ENCODE measurements at places on chromosomes 13 and 19.

- DNase-seq = no peak
Observed at GRCh38 chr19:54674021-54674617, 11.3 kb downstream of the LILRB4 start.

DNA sequence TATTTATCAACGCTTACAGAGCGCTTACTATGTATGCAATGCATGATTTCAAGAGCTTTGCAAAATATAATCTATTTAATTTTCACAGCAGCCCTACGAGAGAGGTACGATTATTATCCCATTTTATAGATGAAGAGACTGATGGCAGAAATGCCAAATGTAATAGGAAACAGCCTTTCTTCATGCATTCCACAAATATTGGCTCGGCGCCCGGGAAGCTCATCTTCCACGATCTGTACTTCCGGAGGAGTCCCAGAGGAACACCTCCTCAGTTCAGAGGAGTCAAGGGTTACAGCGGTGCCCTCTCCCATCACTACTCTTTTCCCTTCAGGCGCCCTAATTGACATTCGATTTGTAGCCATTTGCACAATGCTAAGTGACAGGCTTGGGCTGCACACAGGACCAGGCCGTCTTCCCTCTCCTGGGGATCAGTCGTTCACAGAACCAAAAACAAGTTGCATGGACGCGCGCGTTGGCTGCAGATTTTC lies 1.1 kb upstream of the ARHGAP35 start:
- no peak for DNase-seq

GRCh38 chr13:24985107-24985506 lies 110.8 kb upstream of the PABPC3 start:
- no peak for DNase-seq

DNA sequence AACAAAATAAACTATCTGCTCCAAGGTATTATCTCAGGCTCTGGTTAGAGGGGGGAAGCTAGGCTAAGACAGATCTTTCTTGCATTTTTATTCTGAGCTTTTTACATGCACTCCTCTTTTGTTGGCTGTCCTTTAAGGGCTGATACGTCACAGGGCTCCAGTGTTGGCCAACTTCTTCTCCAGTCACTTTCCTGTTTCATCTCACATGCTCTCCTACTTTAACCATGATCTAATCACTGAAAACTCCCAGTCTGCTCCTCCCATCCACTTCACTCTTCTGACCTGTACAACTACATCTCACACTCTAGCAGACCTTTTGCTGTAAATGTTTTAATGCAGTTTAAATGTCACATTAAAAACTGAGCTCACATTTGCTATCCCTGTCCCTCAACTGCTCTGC lies 510.0 kb upstream of the KLF12 start:
- DNase-seq = no peak

GRCh38 chr13:56247692-56248091 lies 893.0 kb upstream of the PRR20A start:
- no peak for DNase-seq

DNA sequence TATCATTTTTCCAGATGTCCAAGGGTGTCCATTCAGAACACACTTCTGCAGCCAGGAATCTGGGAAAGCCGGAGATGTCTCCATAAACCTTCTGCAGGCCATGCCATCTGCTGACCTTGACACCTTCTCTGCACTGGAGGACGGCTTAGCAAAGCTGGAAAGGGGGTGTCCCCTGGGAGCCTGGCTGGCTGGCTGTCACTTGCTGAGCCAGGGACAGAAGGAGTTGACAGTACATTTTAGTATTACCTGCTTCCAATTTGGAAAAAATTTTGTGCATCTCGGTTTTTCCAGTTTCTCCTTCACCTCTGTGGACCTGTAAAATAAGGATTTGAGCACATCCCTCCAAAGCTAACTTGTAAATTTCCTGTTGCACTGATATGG lies 8.1 kb upstream of the CHST8 start:
- DNase-seq = no peak

DNA sequence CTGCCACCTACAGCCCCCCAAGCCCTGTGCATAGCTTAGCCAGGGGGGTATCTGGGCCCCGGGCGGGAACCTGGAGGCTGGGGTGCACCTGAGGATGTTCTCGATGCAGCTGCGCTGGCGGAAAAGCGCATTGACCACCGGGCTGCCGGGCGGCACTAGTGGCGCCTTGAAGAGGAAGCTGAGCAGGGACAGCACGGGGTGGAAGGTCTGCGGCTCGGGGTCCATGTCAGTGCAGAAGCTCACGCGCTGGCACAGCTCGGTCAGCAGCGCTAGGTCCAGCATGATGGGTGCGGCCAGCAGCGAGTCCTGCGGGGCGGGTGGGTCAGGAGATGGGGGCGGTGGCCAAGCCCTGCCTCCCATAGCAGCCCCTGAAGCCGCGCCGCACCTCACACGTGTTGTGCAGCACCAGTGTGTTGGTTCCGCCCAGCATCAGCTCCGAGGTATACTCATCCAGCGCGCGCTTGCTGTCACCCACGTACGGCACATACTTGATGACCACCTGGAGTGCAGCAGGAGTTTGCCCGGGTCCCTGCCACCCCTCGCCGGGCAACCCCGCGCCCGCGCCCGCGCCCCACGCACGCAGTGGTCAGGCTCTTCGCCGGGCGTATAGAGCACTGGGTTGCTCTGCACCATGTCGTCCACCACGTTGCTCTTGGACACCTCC lies 2.6 kb downstream of the ISYNA1 start:
- no peak for DNase-seq

- no peak for DNase-seq
Observed at GRCh38 chr13:49125964-49126524, 94.1 kb upstream of the MLNR start.

- no peak for DNase-seq
Observed at GRCh38 chr13:46861959-46862358, 34.9 kb downstream of the HTR2A start.

GRCh38 chr19:29259867-29260281 lies 46.9 kb upstream of the UQCRFS1 start:
- DNase-seq = no peak

DNA sequence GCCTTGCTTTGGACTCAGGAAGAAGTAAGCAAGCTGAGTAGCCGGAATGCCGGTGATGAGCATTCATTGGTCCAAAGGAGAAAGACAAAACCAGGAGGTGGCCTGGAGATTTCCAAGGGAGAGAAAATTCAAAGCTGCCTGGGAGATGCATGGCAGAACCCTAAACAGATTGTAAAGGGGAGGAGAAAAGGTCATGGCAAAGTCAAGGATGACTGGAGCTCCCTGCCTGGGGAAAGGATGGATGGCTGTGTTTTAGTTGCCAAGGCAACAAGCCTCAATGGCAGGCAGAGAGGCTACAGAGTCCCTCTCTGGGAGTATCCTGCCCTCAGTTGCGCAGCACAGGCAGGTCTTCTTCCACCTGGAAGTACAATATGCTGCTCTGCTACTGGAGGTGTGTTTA lies 134.0 kb downstream of the ENOX1 start:
- DNase-seq = no peak

GRCh38 chr13:95146486-95146885 lies 154.8 kb downstream of the ABCC4 start:
- no peak for DNase-seq

DNA sequence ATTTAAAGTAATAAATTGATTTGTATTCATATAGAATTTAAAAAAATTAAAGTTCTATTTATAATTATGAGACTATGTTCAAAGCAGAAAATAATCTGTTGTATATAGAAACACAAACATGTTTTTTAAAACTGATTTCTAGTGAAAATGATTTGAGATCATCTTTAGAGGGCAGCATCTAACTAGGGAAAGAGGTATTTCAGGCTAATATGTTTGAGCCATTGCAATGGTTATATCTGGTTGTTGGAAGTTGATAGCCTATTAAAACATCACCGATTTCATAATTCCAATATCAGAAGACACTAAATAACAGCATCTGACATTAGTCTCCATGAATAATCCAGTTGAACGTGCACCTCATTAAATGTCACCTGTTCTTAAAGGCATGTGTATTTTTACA lies 79.8 kb upstream of the SLITRK6 start:
- DNase-seq = no peak

- no peak for DNase-seq
Observed at GRCh38 chr13:24065176-24065575, 95.3 kb upstream of the SPATA13 start.

DNA sequence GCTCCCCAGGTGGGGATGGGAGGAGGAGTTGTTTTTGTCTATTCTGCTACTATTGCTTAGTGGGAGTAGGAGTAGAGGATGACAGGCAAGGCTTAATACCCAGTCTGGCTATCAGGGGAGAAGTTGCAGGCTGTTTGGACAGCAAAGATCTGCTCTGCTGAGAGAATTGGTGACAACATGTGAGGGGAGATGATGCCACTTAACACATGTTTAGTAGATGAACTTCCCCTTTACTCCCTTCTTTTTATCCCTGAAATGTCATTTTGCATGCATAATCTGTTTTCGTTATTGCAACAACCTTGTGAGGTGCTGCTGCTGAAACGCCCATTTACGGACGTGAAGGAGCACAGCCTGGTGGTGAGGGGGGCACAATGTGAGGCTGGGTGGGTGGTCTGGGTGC lies 3.0 kb upstream of the CYP4F12 start:
- no peak for DNase-seq

GRCh38 chr13:36067746-36068381 lies 63.3 kb downstream of the DCLK1 start:
- no peak for DNase-seq

GRCh38 chr13:114055766-114056165 lies 76.7 kb downstream of the RASA3 start:
- no peak for DNase-seq

DNA sequence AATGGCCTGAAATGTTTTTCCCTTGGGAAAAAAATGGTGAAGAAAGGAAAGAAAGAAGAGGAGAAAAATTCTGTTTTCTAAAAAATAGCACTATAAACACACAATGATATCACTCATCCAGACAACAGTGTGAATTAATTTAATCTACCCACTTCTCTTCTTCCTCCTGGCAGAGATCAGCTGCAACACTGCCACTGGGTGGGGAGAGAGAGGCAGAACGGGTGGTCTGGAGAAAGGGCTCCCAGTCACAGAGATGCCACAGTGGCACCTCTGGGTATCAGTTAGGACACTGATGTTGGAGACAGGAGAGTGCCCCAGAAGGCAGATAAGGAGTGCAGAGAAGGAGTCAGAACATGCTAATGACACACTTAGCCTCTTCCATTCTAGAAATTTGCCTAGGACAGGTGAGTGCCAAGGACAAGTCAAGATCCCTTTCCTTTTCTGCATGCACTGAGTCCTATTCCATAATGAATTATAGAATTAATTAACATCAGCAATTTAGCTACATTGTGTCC lies 168.6 kb downstream of the SUCLA2 start:
- DNase-seq = no peak

GRCh38 chr13:100536643-100537180 lies 51.9 kb downstream of the GGACT start:
- no peak for DNase-seq

DNA sequence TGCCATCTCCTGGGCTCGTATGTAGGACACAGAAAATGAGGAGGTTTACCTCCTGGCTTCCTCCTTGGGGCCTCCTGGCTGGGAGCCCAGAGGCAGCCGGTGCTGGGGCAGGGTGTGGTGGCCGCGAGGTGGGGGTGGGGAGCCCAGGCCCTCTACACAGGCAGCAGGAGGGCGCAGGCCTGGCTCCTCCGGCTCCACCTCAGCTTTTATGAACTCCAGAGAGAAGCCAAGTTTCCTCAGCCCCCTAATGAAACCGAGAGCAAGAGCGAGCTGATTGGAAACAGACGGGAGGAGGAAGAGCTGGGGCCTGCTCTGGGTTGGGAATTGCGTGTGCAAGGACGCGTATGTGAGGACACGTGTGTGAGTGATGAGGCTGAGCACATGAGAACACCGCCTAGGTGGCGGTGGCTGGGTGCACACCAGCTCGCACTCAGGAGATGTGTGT lies 23.1 kb downstream of the LYL1 start:
- no peak for DNase-seq

DNA sequence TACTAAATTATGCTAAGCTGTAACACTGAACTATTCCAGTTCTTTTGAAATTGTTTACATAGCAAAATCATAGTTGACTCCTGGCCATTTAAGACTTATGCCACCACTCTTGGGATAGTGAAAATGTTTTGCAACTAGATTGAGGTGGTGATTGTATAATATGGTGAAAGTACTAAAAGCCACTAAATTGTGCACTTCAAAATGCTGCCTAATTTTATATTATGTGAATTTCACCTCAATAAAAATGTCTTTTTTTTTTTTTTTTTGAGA lies 5.0 kb upstream of the SAE1 start:
- DNase-seq = no peak

DNA sequence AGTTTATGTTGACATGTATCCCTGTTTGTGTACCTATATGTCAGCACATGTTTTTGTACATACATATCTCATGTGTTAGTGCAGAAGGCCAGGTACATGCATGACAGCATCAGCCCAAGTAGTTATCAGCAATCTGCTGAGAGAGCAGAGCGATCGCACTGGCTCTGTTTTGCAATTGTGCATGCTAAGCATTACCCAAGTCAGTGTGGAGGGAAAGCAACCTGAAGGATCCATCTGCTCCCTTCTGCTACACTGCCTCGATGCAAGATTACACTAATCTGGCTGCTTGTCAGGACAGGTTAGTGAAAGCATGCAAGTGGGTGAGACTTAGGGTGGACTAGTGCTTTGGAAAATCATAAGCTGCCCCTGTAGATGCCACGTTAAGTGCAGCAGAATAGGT lies 211.8 kb downstream of the PCCA start:
- DNase-seq = no peak

GRCh38 chr19:9130965-9131364 lies 4.2 kb upstream of the OR7G3 start:
- DNase-seq = no peak

DNA sequence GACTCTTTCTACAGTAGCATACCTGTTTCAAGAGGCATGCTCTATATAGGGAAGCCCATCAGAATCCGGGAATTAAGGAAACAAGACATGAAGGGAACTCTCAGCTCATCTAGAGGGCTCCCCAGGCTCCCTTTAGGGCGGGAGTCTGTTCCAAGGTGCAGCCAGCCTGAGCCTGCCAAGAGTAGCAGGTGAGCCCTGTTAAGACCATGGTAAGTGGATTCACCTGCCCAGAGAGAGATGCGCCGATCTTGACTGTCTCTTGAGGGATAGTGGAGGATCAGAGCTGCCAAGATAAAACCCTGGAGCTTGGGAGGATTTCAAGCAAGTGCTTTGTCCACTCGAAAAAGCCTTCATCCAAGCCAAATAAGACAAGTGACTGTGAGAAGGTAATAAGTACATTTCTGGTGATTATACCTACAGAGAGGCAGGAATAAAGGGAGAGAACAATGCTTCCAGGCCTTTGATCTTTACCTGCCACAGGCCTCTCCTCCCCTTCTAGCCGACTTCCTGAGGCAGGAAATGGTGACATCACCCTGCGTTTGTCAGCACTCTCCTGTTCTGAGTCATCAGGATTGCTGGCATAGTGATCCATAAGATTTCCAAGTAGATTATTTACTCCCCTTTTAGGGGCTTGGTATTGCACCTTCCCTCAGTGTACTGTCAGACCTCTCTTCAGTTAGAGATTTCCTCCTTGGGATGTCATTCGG lies 31.5 kb downstream of the KLF5 start:
- DNase-seq = peak; percentile 10

DNA sequence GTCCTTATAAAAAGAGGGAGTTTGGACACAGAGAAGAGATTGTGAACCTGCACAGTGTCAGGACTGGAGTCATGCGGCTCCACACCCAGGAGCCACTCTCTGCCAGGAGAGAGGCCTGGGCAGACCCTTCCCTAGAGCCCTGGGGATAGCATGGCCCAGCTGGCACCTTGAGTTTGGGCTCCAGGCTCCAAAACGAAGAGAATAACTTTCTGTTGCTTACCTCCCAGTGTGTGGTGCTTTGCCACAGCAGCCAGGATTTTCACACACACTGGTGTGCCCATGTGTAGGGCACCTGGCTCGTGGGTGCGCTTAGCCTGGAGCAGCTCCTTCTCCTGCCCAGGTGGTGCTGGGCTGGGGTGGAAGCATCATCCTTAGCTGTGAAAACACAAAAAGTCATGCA lies 344.3 kb downstream of the TEX29 start:
- DNase-seq = no peak
